ENCODE measurements at places on chromosomes 7 and 10.

- no peak for DNase-seq
These were observed 187.4 kb downstream of the PARD3 start for GRCh38 chr10:34627741-34628140.

DNA sequence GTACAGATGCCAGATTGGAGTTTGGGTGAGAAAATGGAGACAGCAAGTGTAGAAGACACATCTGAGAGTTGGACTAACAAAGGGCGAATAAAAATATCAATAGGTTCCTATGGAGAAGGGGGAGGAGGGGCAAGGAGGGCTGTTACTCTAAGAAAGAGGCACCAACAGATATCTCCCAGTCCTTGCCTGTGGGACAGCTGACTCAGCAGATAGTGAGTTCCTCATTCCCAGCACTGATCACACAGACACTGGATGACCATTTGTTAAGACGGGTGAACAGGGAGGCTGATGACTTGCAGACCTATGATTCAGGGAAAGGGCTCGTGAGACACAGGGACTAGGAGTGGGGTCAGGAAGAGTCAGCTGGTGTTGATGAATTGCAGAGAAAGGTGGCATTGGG, 5.7 kb upstream of the PRR15 start:
- DNase-seq = no peak

- DNase-seq = no peak
These were observed 320.9 kb upstream of the IMMP2L start for GRCh38 chr7:111883241-111883640.

DNA sequence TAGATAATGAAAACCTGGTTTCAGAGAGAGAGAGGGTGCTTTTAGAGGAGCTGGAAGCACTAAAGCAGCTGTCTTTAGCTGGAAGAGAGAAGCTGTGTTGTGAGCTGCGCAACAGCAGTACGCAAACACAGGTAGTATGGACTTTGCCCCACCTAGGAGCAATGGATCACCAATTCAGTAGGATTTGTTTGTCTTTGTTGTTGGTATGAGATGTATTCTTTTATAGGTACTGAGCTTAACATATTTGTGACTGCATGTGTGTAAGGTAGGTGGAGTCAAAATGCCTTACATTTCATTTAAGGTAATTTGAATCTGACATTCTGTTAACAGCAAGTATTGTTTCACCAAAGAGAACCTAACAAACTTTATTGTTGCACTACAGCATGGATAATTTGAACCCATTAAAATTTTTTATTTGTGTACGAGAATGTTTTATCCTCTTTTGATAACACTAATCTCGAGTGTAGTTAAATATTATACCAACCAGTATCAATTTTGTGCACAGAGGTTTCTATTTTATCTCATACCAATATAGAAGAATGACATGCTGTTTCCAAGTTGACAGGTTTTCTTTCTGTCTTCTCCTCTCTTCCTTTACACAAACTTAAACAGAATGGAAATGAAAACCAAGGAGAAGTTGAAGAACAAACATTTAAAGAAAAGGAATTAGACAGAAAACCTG, 92.1 kb downstream of the CYP51A1 start:
- DNase-seq = no peak

GRCh38 chr7:127504715-127505114, 80.7 kb downstream of the GCC1 start:
- peak; percentile 12 for DNase-seq

DNA sequence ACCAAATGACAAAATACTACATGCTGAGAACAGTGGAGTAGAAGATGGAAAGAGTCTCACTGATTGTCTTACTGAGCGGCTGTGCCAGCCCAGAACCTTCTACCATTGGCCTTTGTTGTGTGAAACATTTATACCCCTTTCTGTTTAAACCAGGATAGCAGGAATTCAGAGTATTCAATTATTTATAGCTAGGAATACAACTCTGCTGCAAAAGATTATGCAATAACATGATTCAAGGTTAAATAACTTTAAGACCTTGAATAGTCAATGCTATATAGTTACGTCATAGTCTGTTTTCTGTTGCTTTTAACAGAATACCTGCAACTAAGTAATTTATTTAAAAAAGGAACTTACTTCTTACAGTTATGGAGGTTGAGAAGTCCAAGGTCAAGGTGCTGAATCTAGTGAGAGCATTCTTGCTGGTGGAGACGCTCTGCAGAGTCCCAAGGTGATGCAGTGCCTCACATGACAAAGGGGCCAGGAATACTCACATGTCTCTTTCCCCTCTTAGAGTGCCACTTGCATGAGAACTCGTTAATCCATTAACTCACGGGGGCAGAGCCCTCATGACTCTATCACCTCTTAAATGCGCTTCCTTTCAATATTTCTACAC, 371.8 kb downstream of the MDFIC start:
- no peak for DNase-seq

DNA sequence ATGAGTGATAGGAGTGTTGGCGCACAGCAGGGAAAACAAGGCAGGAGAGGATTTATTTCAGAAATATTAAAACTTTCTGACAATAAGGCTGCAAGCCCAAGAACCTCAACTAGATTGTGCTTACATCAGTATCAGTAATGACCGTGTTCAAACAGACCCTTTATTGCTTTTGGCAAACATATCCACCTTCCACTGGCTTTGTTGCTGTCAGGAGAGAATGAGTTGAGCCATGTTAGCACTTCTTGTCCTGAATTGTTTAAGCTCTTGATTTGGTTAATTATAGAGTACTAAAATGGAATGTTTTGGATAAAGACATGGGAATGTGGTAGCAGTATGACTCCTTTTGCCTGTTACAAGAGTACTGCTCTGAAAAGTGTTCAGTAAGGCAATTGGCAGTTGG, 3.8 kb downstream of the AHCYL2 start:
- DNase-seq = no peak

DNA sequence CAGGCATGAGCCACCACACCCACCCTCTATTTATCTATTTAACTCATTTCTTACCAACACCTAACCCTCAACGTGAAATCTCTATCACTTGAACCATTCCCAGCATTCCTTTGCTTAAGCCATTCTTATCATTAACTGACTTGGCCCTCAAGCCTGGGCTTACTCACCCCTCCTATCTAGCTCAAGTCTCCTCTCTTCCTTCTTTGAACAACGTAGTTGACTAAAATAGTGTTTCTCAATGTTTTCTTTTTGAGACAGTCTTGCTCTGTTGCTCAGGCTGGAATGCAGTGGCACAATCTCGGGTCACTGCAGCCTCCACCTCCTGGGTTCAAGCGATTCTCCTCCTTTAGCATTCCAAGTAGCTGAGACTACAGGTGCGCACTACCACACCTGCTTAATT, 7.0 kb downstream of the ANXA7 start:
- no peak for DNase-seq

GRCh38 chr10:121244818-121245217, 353.4 kb downstream of the FGFR2 start:
- no peak for DNase-seq

- DNase-seq = no peak
These were observed 1080.6 kb upstream of the LRRN3 start for GRCh38 chr7:110010359-110010758.

Measured in CD4-positive, alpha-beta T cell treated with Interleukin-12 subunit alpha and Interleukin-12 subunit beta, for 1 hour (primary cell).